ENCODE measurements at places on chromosomes 6 and 20. TPM values are rescaled to one million over a fixed set of nuclear protein-coding genes. Genes with fewer than 3 reads are reported as not detected.
A peak's percentile ranks its signal among the peaks of the same experiment; 100 is the strongest.

DNA sequence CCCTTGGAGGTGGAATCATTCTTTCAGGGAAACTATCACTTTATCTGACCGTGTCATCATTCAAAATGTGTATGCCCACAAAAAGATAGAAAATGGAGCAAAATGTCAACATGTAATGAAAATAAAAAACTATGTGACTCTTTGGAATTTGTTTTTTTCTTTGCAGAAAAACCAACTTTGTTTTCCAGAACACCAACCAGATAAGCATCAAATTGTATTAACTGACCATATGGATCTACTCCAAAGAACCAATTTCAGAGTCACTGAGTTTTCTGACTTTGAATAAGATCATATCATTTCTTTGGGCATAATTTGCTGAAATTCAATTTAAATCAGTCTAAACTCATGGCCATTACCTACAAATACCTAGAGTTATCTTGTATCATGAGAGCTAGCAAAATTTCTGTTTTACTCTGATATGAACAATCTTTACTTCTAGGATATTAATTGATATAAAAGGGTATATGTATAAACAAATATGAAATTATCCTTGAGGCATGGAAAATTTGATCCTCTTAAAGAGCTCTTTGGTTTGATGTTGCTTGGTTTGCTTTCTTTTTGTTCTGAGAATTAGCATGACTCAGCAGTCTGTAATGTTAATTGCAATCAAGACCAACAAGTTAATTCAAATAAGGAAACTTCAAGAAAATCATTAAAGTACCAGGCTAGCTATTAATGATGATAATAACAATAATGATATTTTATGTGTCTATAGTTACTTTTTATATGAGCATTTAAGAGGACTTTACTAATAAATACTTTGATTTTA, 444.4 kb upstream of the MARCKS start:
- no peak overlapping the region for H3K4me3 ChIP-seq
- H3K4me1 ChIP-seq, result peaks cover 52% of the 10 kb centered on the region
- no peak overlapping the region for H3K27ac ChIP-seq
- H3K27me3 ChIP-seq, result no peaks in the 10 kb centered on the region
- DNase-seq, result no peak

DNA sequence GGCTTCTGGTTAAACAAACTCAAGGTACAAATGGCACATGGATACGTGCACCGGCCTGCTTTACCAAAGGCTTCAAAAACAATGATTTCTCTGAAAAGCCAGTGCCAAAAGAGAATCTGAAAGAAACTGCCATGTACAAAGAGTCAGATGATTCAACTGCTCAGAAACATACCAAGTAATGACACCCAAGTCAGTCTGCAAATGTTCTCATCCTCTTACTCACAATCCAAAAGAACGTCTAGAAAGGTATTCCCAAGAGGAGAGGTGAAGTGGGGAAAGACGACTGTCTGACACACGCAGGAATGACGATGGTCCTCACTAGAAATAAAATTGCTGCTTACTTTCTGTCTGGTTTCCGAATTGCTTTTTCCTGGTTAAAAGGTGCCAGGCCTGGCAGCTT, 52.9 kb downstream of the NFATC2 start:
- no peak overlapping the region for H3K4me3 ChIP-seq
- DNase-seq, result no peak
- H3K36me3 ChIP-seq, result no peaks in the 10 kb centered on the region
- no peaks in the 10 kb centered on the region for H3K27me3 ChIP-seq
- H3K4me1 ChIP-seq, result peaks cover 44% of the 10 kb centered on the region
- no peak overlapping the region for H3K27ac ChIP-seq

The PLTP gene
- 48.5 TPM for total RNA-seq

GRCh38 chr20:62805155-62805710, 598 bp downstream of the OGFR start:
- no peaks in the 10 kb centered on the region for H3K27me3 ChIP-seq
- DNase-seq, result no peak
- peak overlapping the region; percentile 81 for H3K4me3 ChIP-seq
- H3K4me1 ChIP-seq, result peaks cover 21% of the 10 kb centered on the region
- H3K36me3 ChIP-seq, result peaks cover 7% of the 10 kb centered on the region

DNA sequence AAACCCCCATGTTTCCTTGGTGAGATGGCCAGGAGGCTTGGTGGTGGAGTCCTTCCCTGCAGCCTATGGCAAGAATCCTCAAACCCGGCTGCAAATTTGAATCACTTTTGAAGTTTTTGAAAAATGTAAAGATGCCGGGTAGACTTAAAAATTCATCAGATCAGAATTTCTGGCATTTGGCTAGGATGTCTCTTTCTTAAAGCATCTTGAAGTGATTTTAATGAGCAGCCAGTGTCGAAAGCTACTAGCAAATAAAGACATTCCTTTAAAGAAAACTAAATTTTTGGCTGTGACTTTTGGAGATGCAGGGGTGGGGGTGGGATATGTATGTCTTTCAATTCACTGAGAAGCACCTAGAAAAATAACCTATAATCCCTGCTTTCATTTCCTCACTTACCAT, 25.6 kb upstream of the NOX3 start:
- no peaks in the 10 kb centered on the region for H3K27me3 ChIP-seq
- H3K36me3 ChIP-seq, result no peaks in the 10 kb centered on the region
- H3K4me3 ChIP-seq, result no peak overlapping the region
- no peak for DNase-seq
- H3K27ac ChIP-seq, result no peak overlapping the region

All from chondrocyte (in vitro differentiated cells).